ENCODE measurements at places on chromosomes 7 and 10. TPM values are rescaled to one million over a fixed set of nuclear protein-coding genes. Genes with fewer than 3 reads are reported as not detected.
A peak's percentile ranks its signal among the peaks of the same experiment; 100 is the strongest.

CDK14 gene
- total RNA-seq, result 21.2 TPM

DNA sequence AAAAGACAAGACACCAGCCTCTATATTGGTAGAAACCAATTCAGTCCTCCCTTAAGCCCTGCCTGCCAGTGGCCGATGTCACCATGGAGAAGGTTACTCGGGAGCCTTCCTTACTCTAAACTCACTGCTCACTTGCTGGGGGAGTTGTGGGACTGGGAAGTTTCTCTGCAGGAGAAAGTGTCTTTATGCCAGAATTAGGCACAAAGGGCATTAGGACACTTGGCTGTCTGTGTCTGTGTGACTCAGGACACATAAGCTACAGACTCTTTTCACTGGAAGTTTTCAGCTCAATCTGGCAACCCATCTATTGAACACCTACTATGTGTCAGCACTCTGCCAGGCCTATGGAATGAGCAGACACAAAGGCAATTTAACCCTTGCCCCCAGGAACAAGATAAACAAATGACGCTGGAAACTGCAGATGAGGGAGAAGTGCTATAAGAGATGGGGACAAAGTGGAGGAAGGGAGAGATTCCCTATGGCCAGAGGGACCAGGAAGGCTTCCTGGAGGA is 49.5 kb upstream of the CACUL1 start:
- no peak overlapping the region for H3K27ac ChIP-seq
- no peaks in the 10 kb centered on the region for H3K4me1 ChIP-seq

GRCh38 chr7:64881461-64882287 is 21.4 kb upstream of the ZNF273 start:
- H3K27me3 ChIP-seq, result no peaks in the 10 kb centered on the region
- no peaks in the 10 kb centered on the region for H3K36me3 ChIP-seq
- peak overlapping the region; percentile 65 for H3K4me3 ChIP-seq
- no peak for DNase-seq
- H3K27ac ChIP-seq, result no peak overlapping the region

GRCh38 chr10:129042776-129043595 is 424.1 kb upstream of the MGMT start:
- no peak overlapping the region for H3K4me3 ChIP-seq
- H3K36me3 ChIP-seq, result no peaks in the 10 kb centered on the region
- DNase-seq, result no peak
- no peaks in the 10 kb centered on the region for H3K4me1 ChIP-seq
- no peak overlapping the region for H3K27ac ChIP-seq

HMX2 gene
- not detected for total RNA-seq

DNA sequence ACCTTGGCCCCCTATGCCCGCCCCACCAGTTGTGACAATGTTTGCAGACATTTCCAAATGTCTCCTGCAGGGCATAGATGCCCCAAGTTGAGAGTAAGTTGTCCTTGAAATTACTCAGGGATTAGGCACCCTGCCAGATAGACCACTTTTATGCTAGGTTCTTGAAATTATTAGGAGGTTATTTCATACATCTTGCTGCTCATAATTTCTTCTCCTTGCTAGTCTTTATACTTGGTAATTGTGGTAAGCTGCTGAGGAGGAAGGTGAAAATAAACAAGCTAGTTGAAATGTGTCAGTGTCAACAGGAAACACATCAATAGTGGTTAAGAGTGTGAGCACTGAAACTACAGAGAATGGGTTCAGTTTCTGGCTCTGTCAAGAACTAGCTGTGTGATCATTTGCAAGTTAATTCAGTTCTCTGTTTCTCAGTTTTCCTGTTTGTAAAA is 63.7 kb upstream of the AOAH start:
- H3K4me1 ChIP-seq, result no peaks in the 10 kb centered on the region
- H3K36me3 ChIP-seq, result no peaks in the 10 kb centered on the region
- no peak overlapping the region for H3K27ac ChIP-seq
- no peak for DNase-seq

- H3K4me1 ChIP-seq, result 0 out of 2 replicates have a peak, but pooled peaks cover 8% of the 10 kb centered on the region
- no peak overlapping the region for H3K4me3 ChIP-seq
- H3K27ac ChIP-seq, result no peak overlapping the region
- no peaks in the 10 kb centered on the region for H3K27me3 ChIP-seq
- peak; percentile 19 for DNase-seq
Measured at GRCh38 chr10:13271552-13272163, 28.2 kb downstream of the PHYH start.

DNA sequence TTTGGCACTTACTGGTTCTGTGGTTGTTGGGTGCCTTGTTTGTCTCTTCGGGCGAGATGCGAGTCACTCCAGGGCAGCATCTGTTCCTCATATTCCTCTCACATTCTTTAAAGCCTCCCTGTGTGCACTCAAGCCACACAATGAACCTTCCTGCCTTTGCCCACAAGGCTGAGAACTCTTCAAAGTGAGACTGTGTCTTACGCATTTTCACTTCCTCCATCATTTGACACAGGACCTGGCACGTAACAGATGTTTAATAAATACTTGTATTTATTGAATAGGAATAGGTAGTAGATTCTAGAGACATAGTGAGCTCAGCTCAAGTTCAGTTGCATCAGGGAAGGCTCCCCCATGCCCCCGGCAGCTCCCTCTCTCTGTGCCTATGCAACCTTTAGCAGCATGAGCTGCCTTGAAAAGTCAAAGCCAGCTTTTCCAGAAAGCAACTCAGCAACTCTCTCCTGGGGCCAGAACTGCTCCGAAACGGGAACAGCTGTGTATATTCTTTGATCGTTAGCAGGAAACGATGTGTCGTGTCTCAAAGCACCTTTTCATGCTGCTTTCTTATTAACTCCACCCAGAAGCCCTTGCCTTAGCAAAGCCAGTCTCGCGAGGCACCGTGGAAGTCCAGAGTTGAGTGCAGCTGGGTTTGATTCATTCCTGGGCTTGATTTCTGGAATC is 97.5 kb downstream of the PFKFB3 start:
- H3K4me1 ChIP-seq, result no peaks in the 10 kb centered on the region
- H3K36me3 ChIP-seq, result no peaks in the 10 kb centered on the region
- no peaks in the 10 kb centered on the region for H3K27me3 ChIP-seq

DNA sequence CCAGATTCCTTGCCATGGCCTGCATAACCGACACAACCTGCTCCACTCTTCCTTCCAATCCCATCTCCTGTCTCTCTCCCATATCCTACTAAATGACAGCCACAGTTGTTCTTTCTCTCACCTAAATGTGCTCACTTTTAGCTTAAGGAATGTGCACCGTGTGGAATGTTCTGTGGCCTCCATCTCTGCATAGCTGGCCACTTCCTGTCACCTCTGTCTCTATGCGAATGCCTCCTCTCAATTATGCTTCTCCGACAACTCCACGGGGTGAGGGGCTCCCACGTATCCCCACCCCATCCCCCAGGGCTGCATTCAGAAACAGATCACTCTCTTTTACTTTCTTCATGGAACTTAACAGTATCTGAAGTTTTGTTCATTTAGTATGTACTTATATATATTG is 110.7 kb downstream of the RAB18 start:
- no peak for DNase-seq
- H3K27ac ChIP-seq, result no peak overlapping the region
- H3K4me1 ChIP-seq, result peaks cover 31% of the 10 kb centered on the region
- H3K36me3 ChIP-seq, result no peaks in the 10 kb centered on the region
- no peaks in the 10 kb centered on the region for H3K27me3 ChIP-seq

DNA sequence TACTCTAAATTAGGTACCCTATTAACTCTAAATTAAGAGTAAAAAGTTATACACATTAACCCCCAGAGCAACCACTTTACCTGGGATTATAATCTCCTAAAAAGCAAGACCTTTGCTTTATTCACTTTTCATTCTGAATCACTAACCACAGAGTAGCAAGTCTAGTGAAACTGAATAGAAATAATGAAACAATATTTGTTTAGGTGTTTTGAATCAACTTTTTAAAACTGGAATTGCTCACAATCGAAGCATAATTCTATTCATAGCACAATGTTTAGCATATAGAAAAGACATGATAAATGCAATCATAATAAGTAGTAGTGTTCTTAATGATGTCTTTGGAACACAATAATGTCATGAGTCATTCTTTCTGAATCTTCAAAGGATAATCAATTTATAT is 37.0 kb upstream of the CASD1 start:
- peaks cover 16% of the 10 kb centered on the region for H3K27me3 ChIP-seq
- no peaks in the 10 kb centered on the region for H3K4me1 ChIP-seq
- H3K4me3 ChIP-seq, result no peak overlapping the region
- no peaks in the 10 kb centered on the region for H3K36me3 ChIP-seq
- DNase-seq, result no peak

- no peaks in the 10 kb centered on the region for H3K4me1 ChIP-seq
- H3K36me3 ChIP-seq, result no peaks in the 10 kb centered on the region
- no peaks in the 10 kb centered on the region for H3K27me3 ChIP-seq
- no peak overlapping the region for H3K27ac ChIP-seq
- no peak overlapping the region for H3K4me3 ChIP-seq
Measured at GRCh38 chr10:78819361-78820006, 249.3 kb upstream of the ZMIZ1 start.

DNA sequence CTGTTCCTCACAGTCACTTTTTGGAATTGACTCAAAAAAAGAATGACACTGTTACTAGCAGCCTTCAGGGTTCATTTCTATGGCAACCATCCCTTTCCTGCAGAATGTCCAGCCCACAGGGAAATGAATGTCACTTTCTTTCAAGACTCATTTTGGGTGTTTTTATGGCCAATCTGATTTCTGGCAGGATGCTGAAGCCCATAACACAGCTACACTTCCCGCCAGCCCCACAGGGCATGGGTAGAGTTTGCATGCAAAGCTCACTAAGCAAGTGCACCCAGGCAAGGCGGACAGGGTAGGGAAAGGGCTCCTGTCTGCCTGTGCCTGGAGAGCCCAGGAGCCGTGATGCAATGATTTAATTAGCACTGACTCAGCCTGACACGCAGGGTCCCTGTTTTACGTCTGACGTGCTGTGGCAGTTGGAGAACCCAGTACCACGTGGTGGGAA is 26.1 kb upstream of the GPAM start:
- H3K27me3 ChIP-seq, result no peaks in the 10 kb centered on the region
- H3K4me3 ChIP-seq, result no peak overlapping the region
- H3K27ac ChIP-seq, result peak overlapping the region; percentile 79
- DNase-seq, result peak; percentile 74
- H3K36me3 ChIP-seq, result no peaks in the 10 kb centered on the region

DNA sequence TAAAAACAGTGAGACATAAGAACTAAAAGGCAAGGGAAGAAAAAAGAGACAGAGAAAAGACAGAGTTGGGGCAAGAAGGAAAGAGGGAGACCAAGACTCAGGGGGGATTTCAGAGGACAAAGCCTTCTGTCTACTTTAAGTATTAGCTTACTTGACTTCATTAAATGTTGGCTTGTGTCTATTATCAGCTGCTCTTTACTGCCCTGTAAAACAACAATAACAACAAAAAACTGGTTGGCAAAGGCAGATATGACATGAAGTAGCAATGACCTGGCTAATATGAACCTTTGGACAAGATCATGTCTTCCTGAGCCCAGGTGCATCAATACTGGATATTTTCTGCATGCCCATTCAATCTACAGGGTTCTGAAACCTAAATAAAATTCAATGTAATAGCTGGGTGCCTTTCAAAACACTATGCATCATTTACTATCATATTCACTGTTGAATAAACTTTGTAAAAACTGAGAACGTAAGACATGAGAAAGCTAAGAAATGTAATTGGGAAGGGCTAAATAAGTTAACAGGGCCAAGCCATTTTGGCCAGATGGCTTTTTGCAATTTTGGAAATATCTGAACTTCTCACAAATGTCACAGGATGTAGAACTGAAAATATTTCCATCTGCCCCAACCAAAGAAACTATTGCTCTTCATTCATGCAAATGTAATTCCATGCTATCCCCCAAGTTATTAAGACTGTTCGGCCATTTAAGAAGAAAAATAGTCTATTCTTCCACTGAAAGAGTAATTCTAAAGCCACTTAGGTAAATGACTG is 49.4 kb downstream of the LRRN3 start:
- DNase-seq, result no peak
- H3K36me3 ChIP-seq, result no peaks in the 10 kb centered on the region

DNA sequence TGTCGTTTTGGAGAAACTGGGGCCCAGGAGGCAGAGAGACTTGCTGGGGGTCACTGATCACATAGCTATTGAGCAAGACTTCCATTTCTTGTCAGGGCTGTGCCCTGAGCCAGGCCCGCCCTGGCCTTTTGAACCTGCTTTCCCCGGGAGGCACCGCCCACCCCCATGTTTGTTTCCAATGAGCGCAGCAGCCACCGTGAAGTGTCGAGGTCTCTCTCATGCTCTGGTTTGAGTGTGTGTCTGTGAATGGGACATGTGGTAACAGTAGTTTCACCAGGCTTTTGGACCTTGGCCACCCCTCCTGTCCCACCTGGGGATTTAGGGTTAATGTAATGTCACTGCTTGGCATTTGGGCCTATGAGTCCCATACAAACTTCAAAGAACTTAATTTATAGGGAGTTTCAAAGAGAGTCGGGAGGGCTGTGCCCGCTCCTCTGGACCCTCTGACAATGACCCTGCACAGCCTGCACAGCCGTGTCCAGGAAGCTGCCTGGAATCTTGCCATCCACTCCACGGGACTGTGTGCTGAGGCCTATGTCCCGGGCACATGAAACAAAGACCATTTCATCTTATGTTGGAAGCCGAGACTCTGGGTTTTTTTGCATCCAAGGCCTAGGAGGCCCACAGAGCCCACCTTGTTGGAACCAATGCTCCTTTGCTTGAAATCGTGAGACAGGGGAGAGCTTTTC is 6.3 kb downstream of the PRF1 start:
- H3K36me3 ChIP-seq, result no peaks in the 10 kb centered on the region
- peaks cover 10% of the 10 kb centered on the region for H3K27me3 ChIP-seq
- H3K4me3 ChIP-seq, result no peak overlapping the region
- DNase-seq, result no peak
- H3K27ac ChIP-seq, result no peak overlapping the region
- no peaks in the 10 kb centered on the region for H3K4me1 ChIP-seq

DNA sequence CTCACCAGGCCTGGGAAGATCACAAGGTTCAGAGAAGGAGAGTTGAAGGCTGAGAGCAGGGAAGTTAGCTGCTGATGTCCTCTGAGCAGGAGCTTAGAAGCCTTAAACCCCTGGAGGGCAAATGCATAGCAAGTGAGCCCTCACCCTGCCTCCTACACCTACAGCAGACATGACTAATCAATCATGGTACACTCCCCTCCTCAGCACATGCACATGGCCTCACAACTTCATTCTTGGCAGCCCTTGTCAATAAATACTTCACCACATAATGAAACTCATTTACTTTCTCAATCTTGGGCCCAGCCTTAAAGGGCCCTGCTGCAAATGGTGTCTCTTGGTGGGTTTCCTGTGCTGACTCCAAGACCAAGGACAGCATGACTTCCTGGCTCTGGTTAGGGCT is 12.9 kb downstream of the MMRN2 start:
- no peaks in the 10 kb centered on the region for H3K36me3 ChIP-seq
- H3K27ac ChIP-seq, result no peak overlapping the region
- H3K4me3 ChIP-seq, result no peak overlapping the region
- DNase-seq, result peak; percentile 62

- H3K4me1 ChIP-seq, result peaks cover 13% of the 10 kb centered on the region
- no peak overlapping the region for H3K4me3 ChIP-seq
- H3K36me3 ChIP-seq, result no peaks in the 10 kb centered on the region
- DNase-seq, result no peak
Measured at GRCh38 chr10:132545659-132546367, 8.2 kb downstream of the INPP5A start.

ERVW-1 gene
- not detected for total RNA-seq

Measured in GM23248 (cell line).